ENCODE measurements at places on chromosomes 13 and 19.

DNA sequence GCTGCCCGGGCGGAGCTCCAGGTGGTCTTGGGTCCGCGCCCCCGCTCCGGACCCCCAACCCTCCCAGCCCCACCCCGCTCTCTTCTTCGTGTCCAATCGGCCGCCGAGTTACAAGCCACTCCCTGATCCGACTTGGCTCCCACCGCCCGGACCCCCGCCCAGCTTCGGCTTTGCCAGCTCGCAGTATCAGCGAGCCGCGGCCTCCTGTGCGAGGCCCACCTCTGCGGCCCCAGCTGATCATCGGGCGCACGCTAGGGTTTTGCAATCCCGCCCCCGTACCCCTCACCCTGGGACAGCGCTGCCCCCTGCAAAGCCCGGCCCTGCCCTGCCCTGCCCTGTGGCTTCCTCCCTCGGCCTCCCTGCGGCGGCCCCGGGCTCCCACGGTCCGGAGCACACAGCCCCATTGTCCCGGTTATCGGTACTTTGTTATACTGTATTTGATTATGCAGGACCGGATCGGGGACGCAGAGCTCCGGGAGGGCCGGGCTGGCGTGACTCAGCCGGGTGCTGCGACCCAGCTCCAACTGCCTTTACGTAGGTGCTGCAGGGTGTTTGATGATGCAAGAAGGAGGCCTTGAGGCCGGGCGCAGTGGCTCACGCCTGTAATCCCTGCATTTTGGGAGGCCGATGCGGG, 598 bp upstream of the LPAR2 start:
- peak; percentile 40 for DNase-seq

- DNase-seq: no peak
Measured at GRCh38 chr19:12967907-12968306, 1.5 kb upstream of the DAND5 start.

DNA sequence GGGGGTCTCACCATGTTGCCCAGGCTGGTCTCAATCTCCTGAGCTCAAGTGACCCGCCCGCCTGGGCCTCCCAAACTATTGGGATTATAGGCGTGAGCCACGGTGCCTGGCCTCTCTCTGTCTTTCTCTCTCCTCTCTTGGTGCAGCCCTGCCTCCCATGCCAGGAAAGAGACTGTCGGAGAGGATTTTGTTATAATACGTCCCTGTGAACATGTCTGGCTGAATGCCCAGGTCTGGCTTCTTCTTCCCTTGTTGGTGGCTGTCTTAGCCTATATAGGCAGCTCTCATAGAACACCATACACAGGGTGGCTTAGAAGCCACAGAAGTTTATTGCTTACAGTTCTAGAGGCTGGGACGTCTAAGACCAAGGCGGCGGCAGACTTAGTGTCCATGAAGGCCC, 46.4 kb downstream of the PEX11G start:
- DNase-seq: no peak

DNA sequence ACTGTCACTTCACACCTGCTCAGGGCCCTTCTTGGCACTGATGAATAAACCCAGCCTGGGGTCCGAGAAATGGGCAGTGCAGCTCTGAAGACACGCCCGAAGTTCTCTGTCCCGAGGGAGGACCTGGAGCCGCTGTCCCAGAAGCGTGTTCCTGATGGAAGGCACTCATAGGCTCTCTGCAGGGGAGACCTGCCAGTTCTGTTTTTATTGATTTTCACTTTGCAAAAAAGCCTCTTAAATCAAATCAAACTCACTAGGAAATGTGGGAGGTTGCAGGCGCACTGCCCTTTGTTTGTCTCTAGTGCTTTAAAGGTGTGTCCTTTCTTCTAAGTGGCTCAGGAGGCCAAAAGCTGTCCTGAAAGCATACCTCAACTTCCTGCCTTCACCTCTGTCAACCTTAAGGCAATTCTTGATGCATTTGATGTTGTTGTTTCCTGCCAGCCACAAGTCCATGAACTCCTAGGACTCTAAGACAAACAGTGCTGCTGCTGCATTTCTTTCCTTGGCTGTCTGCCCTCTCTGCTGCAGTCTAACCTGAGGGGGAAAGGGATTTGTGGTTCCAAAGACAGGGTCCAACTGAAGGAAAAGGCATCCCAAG, 663.2 kb downstream of the UQCRFS1 start:
- no peak for DNase-seq

- no peak for DNase-seq
Measured at GRCh38 chr13:83794583-83794982, 87.7 kb downstream of the SLITRK1 start.

GRCh38 chr13:103517066-103517767, 451.0 kb upstream of the SLC10A2 start:
- no peak for DNase-seq

DNA sequence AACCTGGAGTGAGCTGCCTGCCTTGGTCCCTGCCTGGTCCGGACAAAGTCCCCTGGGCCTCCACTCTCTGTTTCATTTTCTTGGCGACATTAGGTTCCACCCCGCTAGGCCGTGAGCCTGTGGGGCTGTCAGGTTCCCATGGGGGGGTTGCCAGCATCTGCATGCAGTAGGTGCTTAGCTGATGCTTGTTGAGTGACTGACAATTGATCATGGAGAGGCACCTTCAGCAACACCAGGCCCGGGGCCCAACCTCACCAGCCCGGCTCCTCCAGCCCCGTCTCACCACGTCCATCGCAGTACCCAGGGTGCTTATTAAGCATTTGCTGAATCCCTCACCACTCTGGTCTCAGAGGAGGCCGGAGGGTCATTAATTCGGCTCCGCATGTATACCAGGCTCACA, 13.4 kb downstream of the MISP start:
- no peak for DNase-seq

DNA sequence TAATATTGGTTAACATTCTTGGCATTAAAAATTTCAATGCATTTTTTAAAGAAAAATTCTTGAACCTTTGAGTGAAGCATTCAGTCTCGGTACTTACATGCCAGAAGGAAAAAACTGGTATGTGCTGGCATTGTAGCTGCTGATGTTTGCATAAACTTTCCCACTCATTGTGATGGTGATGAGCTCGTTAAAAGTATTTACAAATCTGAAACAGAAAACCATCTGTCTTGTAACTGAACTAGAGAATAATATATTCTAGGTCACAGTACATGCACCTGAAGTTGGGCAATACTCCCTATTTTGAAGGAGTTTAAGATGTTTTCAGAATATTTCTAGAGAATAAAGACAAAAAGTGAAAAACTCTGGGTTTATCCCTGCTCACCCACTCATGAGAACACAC, 64.1 kb downstream of the SLC15A1 start:
- DNase-seq: no peak

DNA sequence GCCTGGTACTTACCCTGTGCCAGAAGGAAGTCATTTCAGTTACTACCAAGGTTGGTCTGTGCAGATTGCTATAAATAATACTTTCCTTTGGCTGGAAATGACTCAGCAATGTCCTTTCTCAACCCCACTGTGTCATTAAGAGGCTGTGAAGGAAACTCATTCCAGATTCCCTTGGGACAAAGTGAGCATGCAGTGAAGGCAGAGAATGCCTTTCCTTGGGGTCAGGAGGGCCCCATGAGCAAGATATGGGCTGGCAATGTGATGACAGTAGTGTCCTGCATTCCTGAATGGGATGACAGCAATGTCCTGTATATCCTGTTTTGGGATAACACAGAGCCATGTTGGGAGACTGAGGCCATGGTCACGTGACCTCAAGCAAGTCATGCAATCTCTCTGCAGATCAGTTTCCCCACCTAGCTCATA, 213.1 kb upstream of the TMTC4 start:
- no peak for DNase-seq

GRCh38 chr19:33868788-33869412, 72.2 kb downstream of the KCTD15 start:
- no peak for DNase-seq

All from effector CD4-positive, alpha-beta T cell (primary cell).